Gastrocnemius medialis (tissue), 4 donors: ENCODE measurements at places on chromosomes 7 and 10.

GRCh38 chr7:79949778-79950177 lies 184.9 kb upstream of the GNAI1 start:
- no peak for DNase-seq

- no peak for DNase-seq
These were observed 6.1 kb downstream of the RBM20 start for GRCh38 chr10:110650265-110650668.

GRCh38 chr10:104577163-104577562 lies 63.9 kb upstream of the SORCS3 start:
- no peak for DNase-seq

- DNase-seq = no peak
These were observed 98.2 kb upstream of the NEBL start for GRCh38 chr10:20995123-20995987.

- no peak for DNase-seq
These were observed 43.9 kb downstream of the CHST15 start for GRCh38 chr10:124049484-124049883.

DNA sequence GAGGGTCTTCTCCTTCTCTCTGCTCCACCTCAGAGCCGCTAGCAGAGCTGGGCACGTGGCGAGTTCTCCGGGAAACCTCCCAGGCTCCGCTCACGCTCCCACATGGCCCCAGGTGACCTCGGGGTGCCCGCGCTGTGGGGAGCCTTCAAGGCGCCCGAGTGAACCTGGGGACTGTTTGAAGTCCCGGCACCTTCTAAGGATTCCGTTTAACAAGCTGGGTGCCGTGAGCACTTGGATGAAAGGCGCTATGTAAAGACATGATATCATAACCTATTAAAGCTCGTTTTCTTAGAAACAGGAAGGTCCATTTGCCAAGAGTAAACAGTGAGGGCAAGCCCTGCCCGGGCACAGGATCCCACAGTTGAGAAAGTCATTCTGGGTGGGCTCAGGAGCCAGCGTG lies 15.8 kb upstream of the MYL10 start:
- DNase-seq = no peak

DNA sequence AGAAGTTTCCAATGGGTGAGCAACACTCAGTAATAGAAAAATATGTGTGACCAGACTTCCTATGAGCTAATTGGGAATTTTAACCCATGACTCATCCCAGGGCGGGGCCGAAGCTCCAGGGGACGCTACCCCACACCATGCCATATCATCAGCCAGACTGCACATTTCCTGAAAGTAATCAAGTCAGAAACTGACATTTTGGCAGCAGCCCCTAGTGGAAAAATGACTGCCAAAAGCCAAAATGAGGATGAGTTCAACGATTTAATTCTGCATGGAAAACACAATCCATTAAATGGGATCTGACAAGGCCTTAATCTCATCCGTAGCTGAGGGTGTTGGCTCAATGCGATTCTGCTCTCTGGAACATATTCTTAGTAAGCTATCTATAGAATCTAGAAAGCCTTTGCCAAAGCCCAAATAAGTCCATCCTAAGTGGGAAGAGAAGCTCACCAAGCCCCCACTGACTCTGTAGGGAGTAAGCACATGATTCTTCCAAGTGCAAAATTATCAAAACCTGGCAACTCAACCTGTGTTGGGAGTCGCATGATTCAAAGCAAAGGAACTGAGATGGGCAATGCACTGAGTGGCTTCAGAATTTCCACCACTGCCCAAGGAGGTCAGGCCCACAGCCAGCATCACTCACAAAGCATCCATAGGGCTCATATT lies 93.1 kb upstream of the PDE1C start:
- DNase-seq = no peak

DNA sequence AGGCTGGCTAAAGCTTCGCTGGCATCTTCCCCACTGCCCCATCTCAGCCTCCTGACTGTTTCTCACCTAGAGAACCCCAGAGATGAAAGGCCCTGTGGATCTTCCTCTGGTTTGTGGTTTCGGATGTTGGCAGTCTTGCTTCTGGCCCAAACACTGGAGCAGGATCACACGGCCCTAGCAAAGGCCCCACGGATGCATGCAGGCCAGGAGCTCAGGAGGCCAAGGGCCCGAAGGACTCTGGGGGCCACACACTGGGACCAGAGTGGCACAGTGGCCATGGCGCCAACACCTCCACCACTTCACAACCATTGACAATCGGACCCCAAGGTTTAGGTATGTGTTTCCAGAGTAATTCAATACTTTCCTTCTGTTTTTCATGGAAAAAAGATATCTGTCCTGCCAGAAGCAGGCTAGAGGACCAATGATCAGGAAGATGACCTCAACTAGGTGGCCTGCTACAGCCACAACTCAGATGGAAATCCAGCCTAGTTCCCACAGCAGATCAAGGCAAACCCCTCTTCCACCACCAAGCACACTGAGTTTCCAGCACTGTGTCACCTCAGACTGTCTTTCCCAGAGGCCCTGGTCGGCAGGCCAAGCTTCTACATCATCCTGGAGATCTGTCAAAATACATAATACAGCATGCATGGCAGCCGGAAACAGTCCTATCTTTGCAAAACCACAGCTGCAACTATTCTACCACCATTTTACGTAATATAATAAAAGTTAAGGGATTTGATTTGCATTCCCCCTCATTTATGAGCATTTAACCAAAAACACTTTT lies 53.0 kb downstream of the CTBP2 start:
- no peak for DNase-seq

DNA sequence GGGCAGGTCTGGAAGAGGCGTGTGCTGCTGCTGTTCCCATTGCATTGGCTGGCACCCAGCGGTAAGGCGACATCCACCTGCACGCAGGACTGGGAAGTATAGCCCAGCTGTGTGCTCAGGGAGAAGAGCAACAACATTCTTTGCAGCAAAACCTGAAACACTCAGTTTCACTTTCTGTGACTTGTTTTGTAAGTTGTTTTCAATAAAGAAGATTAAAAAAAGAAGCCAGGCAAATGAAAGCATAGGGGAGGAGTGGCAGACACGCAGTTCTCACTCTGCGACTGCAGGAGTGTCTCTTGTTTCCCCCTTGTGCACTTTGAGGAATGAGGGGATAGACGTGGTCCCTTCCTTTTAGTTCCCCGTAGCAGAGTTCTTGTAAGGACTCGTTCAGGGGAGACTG lies 5.8 kb downstream of the FBH1 start:
- DNase-seq = no peak

GRCh38 chr7:38539477-38540081 lies 91.6 kb downstream of the AMPH start:
- DNase-seq = no peak

- DNase-seq = no peak
These were observed 40.9 kb downstream of the GPR37 start for GRCh38 chr7:124724507-124725192.

DNA sequence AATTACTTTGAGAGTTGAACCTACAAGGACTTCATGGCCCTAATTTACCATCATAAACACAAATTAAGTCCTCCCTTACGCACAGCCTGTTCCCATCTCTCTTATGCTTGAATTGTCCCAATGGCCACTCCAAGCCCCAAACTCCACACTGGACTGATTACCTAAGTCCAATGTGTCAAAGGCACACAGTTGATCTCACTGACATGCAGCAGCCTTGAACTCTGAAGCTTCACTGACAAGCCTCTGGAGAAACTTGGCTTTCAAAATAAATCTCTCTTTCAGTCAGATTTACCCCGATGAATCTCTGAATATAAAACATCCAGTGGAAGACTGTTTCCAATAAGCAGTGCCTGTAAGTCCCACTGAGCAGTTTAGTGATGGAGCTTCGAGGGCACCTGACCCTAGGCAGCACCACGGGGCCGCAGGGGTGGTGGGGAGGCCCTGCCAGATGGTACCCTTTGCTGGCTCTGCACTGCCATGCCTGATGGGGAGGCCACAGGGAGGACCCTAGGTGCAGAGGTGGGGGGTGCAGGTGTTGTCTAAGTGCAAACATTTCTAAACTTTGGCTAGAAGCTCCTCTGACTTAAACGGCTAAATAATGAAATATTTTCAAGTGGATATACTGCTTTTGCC lies 3.3 kb upstream of the MAT1A start:
- no peak for DNase-seq

DNA sequence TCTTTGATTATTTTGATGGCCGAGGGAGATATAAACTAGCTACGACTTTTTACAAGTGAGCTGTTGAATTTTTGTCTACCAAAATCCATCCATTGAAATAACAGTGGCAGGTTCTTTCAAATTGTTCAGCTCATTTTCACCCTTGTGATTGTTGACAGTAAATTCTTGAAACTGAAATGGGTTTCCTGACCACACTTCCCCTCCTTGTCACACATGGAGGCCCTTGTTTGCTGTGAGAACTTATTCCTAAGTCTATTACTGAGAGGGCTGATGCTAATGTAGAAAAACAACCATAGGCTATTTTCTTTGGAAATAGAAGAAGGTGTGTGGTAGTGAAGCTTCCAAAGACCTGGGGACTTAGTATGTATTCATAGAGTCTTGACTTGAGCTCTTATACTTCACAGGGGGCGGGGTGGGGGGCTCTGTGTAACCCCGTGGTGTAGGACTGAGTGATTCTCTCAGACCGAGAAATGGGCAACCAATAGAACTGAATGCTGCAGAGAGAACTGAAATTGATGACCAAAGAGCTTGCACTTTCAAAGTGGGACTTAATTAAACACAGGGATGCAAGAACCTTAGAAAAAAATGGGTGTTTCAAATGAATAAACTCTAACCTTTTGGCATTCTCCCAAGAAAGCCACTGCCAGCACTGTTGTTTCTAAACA lies 718.9 kb downstream of the CCSER2 start:
- no peak for DNase-seq

- DNase-seq = no peak
These were observed 30.2 kb downstream of the LHFPL3 start for GRCh38 chr7:104358446-104359132.

GRCh38 chr10:92702301-92702916 lies 12.7 kb downstream of the HHEX start:
- no peak for DNase-seq
